Activated CD4-positive, alpha-beta T cell treated with anti-CD3 and anti-CD28 coated beads, Interleukin-10, Interleukin-2, amounts not matched to agents 100 ng/mL and 50 ng/mL, durations not matched to agents 16 hours and 8 hours (primary cell): ENCODE measurements at places on chromosomes 6 and 20.

- DNase-seq = peak; percentile 26
These were observed 65.4 kb downstream of the PRND start for GRCh38 chr20:4787069-4787468.

GRCh38 chr6:6328451-6328850, 8.0 kb upstream of the F13A1 start:
- DNase-seq = no peak

- DNase-seq = no peak
These were observed 24.7 kb downstream of the COX4I2 start for GRCh38 chr20:31662372-31662854.

GRCh38 chr20:40319741-40320516, 369.1 kb downstream of the MAFB start:
- no peak for DNase-seq

DNA sequence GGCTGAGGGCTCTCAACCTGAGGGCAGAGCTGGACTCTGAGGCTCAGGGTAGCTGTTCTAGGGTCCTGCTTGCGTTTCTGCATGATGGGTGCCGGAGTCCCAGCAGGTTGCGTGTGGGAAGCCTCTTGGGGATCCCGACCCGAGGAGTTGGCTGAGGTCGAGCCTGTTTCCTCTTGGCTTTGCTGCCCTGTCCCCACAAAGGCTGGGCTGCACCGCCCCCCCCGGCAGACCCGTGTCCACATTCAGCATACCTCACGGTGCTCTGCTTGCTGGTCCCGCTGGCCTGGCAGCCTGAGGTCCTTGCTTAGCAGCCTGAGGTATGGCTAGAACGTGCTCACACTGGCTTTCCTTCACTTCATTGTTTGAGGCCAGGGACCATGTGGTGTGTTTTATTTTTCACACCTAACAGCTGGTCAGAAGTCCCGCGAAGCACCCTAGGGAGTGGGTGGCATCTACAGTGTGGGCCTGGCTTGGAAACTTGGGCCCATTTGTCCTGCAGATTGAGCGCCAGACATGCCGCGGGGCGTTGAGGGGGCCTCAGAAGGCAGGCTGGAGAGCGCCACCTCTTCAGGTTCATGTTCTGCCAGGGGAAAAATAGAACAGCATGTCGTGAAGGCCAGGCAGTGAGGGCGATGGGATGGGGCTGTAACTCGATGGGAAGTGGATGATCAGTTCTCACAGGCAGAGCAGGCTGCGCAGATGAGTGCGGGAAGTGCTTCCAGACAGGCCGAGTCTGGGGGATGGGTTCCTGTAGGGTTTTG, 9.5 kb downstream of the LSM14B start:
- no peak for DNase-seq

DNA sequence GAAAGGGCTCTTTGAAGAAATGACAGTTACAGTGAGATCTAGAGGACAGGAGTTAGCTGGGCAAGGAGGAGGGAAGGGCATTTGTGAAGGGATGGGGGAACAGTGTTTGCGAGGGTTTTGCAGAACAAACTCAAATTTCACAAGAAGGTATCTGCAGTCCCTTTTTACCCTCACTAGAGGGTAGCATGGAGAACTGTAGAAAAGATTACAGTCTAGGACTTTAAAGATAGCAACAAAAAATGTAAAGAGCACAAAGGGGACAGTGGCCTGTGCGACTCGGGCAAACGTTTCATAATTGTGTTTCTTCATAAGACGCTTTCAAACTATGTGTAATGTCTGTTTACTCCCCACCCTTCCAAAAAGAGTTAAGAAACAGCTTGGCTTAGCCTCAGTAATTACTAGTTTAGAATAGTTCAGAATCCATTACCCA, 21.2 kb upstream of the ASXL1 start:
- DNase-seq = peak; percentile 59

- no peak for DNase-seq
These were observed 143.4 kb upstream of the EXOC2 start for GRCh38 chr6:836276-836853.

DNA sequence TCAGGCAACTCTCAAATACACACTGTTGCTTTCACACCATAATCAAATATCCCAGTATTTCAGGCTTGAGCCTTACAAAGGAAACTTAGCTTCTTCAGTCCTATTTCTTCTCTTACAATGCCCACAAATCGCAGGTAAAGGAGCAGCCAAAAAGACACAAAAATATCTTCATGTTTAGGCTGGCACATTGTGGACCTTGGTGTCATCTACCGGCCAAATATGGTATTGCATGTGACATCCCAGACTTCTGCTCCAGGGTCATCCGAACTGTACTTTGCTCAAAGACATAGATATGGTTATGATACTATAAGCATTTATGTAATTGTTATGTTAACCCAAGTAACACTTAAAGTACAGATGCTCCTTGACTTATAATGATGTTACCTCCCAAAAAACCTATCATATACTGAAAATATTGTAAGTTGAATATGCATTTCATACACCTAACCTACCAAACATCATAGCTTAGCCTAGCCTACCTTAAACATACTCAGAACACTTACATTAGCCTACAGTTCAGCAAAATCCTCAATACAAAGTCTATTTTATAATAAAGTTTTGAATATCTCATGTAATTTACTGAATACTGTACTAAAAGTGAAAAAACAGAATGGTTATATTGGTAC, 4.6 kb downstream of the OR2H2 start:
- DNase-seq = peak; percentile 56
